Liver (tissue), 10 donors: ENCODE measurements at places on chromosomes 2 and 18.

GRCh38 chr2:155748131-155748530 is 584.4 kb downstream of the NR4A2 start:
- no peak for DNase-seq

DNA sequence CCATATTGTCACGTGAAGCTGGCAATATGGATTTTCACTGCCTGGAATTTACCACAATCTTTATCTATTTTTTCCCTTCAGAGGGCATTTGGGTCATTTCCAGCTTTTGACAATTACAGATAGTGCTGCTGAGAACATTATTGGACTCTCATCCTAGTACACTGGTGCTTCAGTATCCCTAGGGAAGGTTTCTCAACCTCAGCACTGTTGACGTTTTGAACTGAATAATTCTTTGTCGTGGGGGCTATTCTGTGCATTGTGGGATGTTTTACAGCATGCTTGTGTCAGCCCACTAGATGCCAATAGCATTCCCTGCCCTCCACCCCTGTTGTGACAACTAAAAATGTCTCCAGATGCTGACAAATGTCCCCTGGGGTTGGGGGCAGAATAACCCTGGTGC is 185.7 kb downstream of the TPGS2 start:
- no peak for DNase-seq

GRCh38 chr2:216410550-216410949 is 1.7 kb upstream of the SMARCAL1 start:
- DNase-seq, result no peak

- DNase-seq, result no peak
Observed at GRCh38 chr2:43541165-43541564, 54.7 kb downstream of the THADA start.

GRCh38 chr18:57051021-57051656 is 95.7 kb upstream of the BOD1L2 start:
- no peak for DNase-seq

DNA sequence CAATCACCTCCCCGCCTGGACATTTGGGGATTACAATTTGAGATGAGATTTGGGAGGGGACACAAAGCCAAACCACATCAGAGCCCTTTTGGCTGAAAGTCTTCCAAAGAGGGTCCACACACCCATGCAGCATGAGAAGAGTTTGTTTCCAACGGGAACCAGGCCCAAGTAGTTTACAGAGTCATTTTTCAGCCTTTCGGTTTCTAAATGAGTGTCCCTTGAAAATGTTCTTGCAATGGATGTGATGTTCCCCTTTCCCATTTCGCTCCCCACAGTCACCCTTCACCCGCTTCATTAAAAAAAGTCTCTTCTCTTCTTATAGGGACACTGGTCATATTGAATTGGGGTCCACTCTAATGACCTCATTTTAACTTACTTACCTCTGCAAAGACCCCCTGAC is 157.4 kb downstream of the ARL4C start:
- DNase-seq, result no peak

- no peak for DNase-seq
Observed at GRCh38 chr2:12816379-12817306, 99.9 kb downstream of the TRIB2 start.

- peak; percentile 56 for DNase-seq
Observed at GRCh38 chr2:210224591-210224940, 681 bp downstream of the ACADL start.

GRCh38 chr2:235467588-235467987 is 26.3 kb upstream of the AGAP1 start:
- DNase-seq, result no peak

DNA sequence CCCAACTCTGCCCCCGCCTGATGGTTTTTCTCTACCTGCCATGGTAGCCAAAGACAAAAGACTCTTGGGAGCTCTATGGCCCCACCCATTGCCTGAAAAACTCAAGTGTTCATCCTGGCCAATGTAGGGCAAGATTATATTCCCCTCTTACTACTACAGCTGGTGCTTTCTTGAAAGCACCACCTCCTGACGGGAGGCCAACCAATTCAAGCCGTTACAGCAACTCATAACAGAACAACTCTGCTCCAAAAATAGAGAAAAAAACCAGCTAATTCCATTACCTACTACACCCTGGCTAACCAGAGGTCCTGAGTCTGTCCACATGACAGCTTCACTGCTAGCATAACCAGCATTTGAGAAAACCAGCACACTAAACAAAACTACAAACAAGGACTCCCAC is 127.5 kb upstream of the GAREM1 start:
- DNase-seq, result no peak

GRCh38 chr18:21663578-21663977 is 41.0 kb downstream of the ABHD3 start:
- no peak for DNase-seq

GRCh38 chr18:76882146-76882545 is 59.8 kb downstream of the ZNF236 start:
- DNase-seq, result no peak

- DNase-seq, result no peak
Observed at GRCh38 chr18:13565228-13565627, 161.1 kb downstream of the FAM210A start.

GRCh38 chr2:164841719-164842623 is at the start of gene COBLL1:
Gene COBLL1, minus strand, starts transcription at chr2:164841823. Its CDS starts 627 bp downstream, at chr2:164841196.
- DNase-seq, result peak; percentile 84

DNA sequence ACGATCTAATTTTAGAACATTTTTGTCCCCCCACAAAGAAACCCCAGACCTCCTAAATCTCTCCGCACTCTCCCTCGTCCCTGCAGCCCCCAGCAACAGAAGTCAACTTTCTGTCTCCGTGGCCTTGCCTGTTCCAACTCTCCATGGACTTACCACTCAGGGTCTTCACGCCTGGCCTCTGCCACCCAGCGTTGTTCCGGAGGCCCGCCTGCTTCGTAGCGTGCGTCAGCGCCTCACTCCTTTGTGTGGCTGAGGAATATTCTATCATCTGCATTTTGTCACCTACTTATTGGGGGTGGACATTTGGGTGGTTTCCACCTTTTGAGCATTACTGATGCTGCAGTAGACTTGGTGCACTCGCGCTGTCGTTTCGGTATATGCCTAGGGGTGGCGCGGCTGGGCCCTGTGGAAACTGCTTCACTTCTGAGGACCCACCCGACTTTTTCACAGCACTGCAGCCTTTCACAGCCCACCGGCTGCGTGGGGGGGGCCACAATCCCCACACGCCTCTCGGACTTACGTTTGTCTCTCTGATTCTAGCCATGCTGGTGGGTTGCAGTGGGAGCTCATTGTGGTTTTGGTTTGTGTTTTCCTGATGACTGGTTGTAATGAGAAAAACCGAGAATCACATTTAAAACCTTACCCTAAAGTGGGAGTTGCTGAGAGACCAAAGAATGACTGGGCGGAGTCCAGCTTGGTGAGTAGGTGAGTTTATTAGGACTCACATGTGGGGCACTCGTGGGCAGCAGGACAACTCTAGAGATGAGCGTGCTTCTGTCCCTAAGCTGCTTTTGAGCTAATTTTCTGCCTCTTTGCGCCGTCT is 1.4 kb upstream of the HSBP1L1 start:
- DNase-seq, result no peak

DNA sequence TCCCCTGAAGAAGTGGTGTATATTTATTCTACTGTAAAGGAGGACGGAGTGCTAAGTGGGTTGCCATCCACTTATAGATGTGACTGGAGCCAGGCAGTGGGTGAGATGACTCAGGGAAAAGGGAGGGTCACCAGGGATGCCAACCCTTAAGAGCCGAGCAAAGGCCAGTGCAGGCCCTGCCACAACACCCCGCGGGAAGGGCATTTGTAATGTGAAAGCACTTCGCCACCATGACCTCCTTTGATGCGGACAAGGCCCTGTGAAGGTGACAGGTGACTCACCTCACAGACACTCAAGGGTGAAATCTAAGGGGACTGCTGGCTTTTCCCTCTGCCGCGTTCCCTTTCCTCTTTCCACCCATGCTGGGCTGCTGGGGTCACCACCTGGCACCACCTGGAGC is 50.2 kb upstream of the MRPL33 start:
- DNase-seq, result no peak

DNA sequence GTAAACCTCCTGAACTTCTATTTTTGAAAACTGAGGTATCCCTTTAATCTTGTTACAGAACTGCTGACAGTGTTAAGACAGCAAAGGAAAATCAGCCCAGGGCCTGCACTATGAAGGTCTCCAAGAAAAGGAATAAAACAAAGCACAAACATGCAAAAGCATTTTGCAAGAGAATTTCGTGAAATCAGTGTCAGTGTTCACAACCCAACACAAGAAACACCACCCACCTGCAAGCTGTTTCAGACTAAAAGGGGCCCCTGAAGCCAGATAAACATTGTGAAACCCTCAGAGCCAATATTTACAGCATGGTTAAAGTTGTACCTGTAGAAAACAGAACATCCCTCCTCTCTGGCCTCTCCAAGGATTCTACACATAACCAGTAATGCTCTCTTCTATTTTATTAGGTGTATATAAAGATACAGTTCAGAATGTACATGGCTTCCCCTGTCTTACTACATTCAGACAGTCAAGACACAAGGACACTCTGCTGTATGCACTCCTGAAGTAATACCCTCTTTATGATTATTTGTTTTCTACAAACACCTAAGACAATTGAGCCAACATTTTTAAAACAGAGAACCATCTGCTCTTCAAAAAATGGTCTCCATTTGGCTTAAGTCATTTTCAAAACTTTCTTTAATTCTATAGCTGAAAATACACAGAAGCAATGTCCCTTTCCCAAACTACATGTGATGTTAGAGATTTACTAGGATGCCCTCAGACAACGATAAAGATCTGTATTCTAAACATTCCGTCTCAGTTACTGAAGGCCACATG is 149.5 kb upstream of the ZFP36L2 start:
- no peak for DNase-seq

DNA sequence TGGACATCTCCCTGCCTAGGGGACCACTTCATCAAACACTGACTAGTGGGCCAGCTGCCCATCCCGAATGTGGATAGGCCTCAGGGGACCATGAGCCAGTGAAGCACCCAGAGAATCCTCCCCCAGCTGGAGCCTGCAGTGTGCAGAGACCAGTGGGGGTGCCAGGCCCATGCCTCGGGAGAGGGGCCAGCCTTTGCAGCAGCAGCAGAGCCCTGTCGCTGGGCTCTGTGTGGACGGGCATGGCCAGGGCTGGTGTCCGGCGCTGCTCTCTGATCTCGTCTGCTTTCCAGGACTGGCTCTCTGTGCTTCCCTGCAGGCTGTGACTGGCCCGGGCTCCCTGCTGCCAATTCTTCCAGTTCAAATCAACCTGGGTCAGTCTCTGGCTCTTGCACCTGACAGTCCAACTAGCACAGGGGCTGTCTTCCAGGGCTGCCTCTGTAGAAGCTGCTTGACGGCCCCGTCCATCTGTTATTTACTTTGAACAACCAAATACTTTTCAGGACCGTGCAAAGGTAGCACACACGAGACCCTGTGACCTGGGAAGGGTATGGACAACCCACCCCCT is 11.4 kb downstream of the KCNIP3 start:
- DNase-seq, result no peak

- DNase-seq, result no peak
Observed at GRCh38 chr2:56185582-56186046, 1.8 kb downstream of the CCDC85A start.

DNA sequence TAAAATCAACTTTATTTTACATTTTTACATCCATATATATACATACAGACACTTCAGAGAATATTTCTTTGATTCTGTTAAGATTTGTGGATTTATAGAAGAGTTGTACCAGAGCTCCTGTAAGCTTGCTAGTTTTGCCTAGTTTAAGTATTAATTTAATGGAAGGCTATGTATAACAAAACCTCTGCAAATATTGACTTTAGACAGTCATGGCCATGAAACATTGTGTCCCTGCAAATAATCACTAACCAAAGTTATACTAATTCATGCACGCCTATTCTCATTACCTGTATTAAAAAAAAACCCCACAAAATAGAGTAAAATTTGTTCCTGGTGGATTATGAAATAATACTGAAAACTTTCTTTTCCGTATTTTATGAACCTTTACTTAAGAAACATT is 379.3 kb downstream of the CTNNA2 start:
- no peak for DNase-seq

DNA sequence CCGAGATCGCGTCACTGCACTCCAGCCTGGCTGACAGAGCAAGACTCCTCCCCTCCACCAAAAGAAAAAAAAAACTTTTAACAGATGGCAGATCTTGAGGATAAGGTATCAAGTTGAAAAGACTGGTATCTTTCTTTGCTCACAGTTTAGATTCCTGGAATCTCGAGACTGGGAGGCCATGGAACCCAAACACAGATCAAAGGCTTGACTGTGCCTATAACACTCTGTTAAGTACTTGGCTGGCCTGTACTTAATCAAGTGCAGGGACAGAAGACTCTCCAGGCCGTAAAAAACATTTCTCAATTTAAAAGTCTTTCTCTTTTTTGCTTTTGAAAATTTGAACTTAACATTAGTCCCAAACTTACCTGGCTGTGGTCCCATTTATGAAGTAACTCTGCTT is 107.1 kb upstream of the ZNF516 start:
- no peak for DNase-seq

DNA sequence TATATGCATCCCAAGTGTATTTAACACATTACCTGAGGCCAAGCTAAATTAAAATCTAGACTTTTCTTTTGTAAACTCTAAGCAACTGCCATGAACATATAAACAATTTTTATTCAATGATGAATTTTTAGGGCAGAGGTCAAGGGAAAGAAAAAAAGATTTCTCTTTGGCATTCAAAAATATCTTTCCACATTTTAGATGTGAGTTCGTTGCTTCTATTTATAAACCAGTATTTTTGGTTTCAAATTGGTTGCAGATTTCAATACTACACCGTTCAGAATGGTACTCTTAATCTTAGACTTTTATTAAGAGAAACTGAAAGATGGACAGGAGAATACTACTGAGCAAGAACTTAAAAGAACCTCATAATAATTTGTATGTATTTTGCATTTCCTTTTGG is 293.6 kb upstream of the CCDC68 start:
- DNase-seq, result no peak

DNA sequence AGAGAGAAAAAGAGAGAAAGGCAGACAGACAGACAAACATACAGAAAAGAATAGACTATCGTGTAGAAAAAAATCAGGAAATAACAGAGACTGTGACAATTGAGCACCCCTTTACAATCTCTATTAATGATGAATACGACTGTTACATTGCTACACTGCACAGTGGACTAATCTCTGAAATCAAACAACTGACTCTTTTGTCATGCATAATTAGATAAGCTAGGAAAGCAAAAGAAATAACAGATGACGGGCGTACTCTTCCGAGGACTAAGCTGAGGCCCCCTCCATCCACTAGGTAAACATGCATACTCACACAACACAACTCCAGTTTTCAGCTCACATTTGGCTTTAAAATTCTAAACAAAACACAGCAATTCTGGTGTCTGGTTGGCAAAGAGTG is 267.0 kb downstream of the NOL4 start:
- no peak for DNase-seq

GRCh38 chr18:78664048-78664447 is 315.6 kb upstream of the SALL3 start:
- DNase-seq, result no peak

DNA sequence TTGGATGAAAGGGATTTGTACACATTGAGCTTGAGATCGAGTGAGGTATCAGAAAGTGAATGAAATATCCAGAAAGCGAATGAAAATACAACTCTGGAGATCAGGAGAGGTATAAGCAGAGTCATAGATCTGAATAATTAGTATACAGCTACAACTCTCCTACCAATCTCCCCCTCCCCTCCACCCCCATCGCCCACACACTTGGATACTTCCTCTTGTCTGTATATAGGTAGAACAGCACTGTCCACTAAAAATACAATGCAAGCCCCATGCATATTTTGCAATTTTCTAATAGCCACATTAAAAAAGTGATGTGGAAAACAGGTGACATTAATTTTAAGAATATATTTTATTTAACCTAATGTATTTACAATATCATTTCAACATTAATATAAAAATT is 23.7 kb upstream of the WIPF1 start:
- DNase-seq, result no peak
